ENCODE measurements at places on chromosomes 6 and 20.
A peak's percentile ranks its signal among the peaks of the same experiment; 100 is the strongest.

DNA sequence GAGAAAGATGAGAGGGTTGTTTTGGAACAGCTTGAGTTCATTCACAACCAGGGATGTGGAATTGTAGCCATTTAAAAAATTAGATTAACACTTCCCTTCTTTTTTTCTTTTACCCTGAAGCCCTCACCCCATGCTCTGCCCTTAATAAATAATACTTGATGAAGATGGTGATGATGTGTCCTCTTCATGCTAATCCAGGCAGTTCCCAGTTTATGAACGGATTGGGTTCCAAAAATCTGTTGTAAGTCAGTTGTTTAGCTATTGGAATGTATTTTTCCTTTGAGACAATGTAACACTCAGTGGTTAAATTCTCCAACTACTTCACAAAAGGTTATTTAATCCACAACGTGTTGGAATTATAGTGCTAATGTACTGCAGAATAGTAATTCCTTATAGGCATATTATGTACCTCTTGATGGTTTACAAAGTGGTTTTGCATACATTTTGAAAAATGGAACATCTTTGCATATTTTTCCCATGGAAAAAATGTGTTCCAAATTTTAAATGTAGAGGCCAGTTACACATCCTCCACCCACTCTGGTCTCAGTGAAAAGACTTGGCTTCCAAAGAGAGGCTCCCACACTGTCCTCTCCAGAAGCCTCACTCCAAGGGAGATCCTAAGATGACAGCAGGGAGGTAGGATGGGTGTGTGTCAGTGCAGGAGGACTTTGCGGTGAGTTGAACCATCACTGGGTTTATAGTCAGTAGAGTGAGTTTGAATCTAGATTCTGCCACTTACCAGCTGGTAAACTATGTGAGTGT lies 45.8 kb upstream of the CEP162 start:
- H3K36me3 ChIP-seq = no peaks in the 10 kb centered on the region
- peaks cover 7% of the 10 kb centered on the region for H3K27me3 ChIP-seq
- no peak overlapping the region for H3K4me3 ChIP-seq
- no peak for DNase-seq

- H3K4me1 ChIP-seq = no peaks in the 10 kb centered on the region
- no peak overlapping the region for H3K4me3 ChIP-seq
- peaks cover 3% of the 10 kb centered on the region for H3K27me3 ChIP-seq
- no peaks in the 10 kb centered on the region for H3K36me3 ChIP-seq
Observed at GRCh38 chr20:24431279-24432045, 38.0 kb upstream of the SYNDIG1 start.

DNA sequence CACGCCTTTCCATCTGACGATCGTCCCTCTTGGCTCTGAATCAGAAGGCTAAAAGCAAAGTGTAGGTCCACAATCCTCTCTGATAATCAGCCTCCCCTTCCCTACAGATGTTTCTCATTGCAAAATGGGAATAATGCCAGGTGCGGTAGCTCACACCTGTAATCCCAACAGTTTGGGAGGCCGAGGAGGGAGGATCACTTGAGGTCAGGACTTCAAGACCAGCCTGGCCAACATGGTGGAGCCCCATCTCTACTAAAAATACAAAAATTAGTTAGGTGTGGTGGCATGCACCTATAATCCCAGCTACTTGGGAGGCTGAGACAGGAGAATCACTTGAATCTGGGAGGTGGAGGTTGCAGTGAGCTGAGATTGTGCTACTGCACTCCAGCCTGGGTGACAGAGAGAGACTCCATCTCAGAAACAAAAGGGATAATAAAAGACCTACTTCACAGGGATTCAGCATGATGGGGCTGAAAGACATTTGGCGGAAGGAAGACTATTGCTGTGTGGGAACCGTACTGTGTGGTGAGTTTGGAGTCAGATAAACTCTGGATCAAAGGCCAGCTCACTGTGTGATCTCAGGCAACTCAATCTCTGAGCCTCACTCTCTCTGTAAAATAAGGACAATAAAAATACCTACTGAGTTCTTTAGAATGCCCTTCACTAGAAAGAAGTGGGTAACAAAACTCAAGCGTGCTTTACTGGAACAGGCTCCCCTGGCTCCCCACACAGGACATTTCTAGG lies 15.9 kb upstream of the SLC9A8 start:
- no peak overlapping the region for H3K27ac ChIP-seq
- H3K27me3 ChIP-seq = peaks cover 33% of the 10 kb centered on the region
- peaks cover 20% of the 10 kb centered on the region for H3K4me1 ChIP-seq
- DNase-seq = no peak
- no peak overlapping the region for H3K4me3 ChIP-seq
- no peaks in the 10 kb centered on the region for H3K36me3 ChIP-seq

DNA sequence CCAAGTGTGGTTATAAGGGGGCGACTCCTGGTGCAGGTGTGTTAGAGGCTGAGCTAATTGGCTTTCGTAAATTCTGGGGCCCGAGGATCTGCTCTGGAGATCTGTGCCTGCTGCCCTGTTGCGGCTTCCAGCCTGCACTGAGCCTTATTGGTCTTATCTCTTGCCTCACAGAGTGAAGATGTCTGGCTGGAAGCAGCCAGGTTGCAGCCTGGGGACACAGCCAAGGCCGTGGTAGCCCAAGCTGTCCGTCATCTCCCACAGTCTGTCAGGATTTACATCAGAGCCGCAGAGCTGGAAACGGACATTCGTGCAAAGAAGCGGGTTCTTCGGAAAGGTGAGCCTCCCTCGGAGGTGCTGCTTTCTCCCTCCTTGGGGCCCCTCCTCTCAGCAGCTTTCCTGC lies 20.0 kb downstream of the PRPF6 start:
- no peaks in the 10 kb centered on the region for H3K4me1 ChIP-seq
- no peak for DNase-seq
- H3K4me3 ChIP-seq = no peak overlapping the region
- no peaks in the 10 kb centered on the region for H3K27me3 ChIP-seq

- DNase-seq = no peak
- H3K4me3 ChIP-seq = no peak overlapping the region
- no peak overlapping the region for H3K27ac ChIP-seq
- H3K27me3 ChIP-seq = no peaks in the 10 kb centered on the region
- peaks cover 21% of the 10 kb centered on the region for H3K36me3 ChIP-seq
- peaks cover 19% of the 10 kb centered on the region for H3K4me1 ChIP-seq
Observed at GRCh38 chr20:58289143-58289542, 20.4 kb upstream of the RAB22A start.

GRCh38 chr6:45419571-45420082 lies 41.9 kb upstream of the SUPT3H start:
- H3K4me1 ChIP-seq = peaks cover 47% of the 10 kb centered on the region
- peak; percentile 73 for DNase-seq
- H3K27me3 ChIP-seq = peaks cover 3% of the 10 kb centered on the region
- H3K27ac ChIP-seq = peak overlapping the region; percentile 88

DNA sequence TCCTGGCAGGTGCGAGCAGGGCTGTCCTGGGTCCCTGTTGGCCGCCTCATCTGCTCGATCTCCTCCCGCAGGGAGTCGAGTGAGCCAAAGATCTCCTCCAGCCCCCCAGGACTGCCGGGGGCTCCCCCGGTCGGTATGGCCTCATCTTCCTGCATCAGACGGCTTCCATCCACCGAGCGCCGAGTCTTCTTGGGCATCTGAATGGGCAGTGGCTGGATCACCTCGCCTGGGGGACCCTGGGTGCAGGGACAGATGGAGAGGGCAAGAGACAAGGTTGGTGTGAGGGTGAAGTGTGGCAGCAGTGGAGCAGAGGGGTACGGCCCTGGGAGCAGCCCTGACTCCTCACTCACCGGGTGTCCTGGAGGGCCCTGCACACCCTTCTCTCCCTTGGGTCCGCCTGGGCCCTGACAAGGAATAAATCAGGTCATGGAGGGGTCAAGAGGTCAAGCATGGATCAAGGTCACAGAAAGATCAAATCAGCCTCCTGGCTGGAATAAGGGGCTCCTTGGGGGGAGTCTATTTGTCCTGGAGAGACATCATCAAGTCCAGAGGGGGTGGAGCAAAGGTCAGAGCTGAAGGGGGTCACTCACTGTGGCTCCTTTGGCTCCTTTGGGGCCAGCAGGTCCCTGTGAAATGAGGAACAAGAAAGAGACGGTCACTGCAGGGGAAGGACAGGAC lies 26.5 kb downstream of the COL11A2 start:
- H3K27ac ChIP-seq = no peak overlapping the region
- H3K27me3 ChIP-seq = no peaks in the 10 kb centered on the region
- no peak for DNase-seq
- no peak overlapping the region for H3K4me3 ChIP-seq

DNA sequence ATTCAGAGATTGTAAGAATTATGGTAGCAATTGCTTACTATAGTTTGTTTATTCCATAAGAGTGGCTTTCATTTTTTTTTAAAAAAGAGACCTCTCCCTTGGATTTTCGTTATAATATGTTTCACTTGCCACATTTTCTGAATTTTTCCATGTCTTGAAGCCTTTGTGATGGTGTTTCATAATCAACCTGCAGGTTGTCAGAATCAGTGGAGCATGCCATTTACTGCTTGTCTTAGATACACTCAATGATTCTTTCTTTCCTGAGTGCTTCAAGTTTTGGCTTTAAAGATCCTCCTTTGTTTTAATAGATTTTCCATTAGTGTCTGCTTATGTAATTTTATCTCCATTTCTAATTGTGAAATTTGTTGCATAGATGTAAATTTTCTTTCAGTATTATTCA lies 31.2 kb downstream of the KCNQ5 start:
- H3K4me1 ChIP-seq = peaks cover 41% of the 10 kb centered on the region
- no peak overlapping the region for H3K4me3 ChIP-seq
- DNase-seq = no peak
- H3K27me3 ChIP-seq = no peaks in the 10 kb centered on the region
- H3K27ac ChIP-seq = no peak overlapping the region

- H3K27me3 ChIP-seq = no peaks in the 10 kb centered on the region
- no peak overlapping the region for H3K4me3 ChIP-seq
- H3K36me3 ChIP-seq = peaks cover 10% of the 10 kb centered on the region
- H3K4me1 ChIP-seq = peaks cover 51% of the 10 kb centered on the region
- H3K27ac ChIP-seq = no peak overlapping the region
- no peak for DNase-seq
Observed at GRCh38 chr6:42372699-42373098, 79.0 kb downstream of the TRERF1 start.

- H3K36me3 ChIP-seq = no peaks in the 10 kb centered on the region
- DNase-seq = no peak
- H3K27ac ChIP-seq = no peak within 1 kb of the TSS
- peaks cover 10% of the 10 kb centered on the region for H3K4me1 ChIP-seq
Observed at GRCh38 chr6:30113003-30113759, at the start of gene TRIM31. TRIM31 (minus strand) TSS chr6:30113090; CDS start chr6:30112805, 285 bp downstream.

- H3K4me3 ChIP-seq = no peak overlapping the region
- H3K27ac ChIP-seq = no peak overlapping the region
- H3K36me3 ChIP-seq = no peaks in the 10 kb centered on the region
Observed at GRCh38 chr6:41599015-41599851, 39.0 kb upstream of the MDFI start.

GRCh38 chr6:118558464-118559217 lies 10.5 kb downstream of the PLN start:
- H3K4me1 ChIP-seq = peaks cover 33% of the 10 kb centered on the region
- H3K27ac ChIP-seq = peak overlapping the region; percentile 85

GRCh38 chr6:141158740-141159139 lies 974.0 kb upstream of the GJE1 start:
- H3K4me3 ChIP-seq = no peak overlapping the region
- DNase-seq = no peak
- no peak overlapping the region for H3K27ac ChIP-seq

DNA sequence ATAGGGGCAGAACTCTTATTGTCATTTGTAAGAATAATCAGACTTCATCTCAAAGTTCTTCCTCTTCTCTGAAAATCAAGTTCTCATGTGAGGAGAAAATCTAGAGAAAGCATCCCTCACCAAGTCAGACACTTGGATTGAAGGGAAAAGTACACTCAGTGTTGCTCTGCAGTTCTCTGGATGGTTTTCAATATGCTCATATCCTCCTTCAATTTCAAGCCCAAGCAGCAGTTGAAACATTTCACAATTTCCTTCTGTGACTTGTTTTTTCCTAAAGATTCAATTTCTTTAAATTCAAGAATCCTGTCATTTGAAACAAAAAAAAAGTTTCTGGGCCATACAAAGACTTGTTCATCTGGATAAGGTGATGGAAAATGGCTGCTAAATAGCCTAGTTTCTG lies 140.2 kb upstream of the AHI1 start:
- peaks cover 26% of the 10 kb centered on the region for H3K27me3 ChIP-seq
- H3K36me3 ChIP-seq = peaks cover 12% of the 10 kb centered on the region
- peak overlapping the region; percentile 14 for H3K27ac ChIP-seq
- H3K4me1 ChIP-seq = peaks cover 19% of the 10 kb centered on the region

DNA sequence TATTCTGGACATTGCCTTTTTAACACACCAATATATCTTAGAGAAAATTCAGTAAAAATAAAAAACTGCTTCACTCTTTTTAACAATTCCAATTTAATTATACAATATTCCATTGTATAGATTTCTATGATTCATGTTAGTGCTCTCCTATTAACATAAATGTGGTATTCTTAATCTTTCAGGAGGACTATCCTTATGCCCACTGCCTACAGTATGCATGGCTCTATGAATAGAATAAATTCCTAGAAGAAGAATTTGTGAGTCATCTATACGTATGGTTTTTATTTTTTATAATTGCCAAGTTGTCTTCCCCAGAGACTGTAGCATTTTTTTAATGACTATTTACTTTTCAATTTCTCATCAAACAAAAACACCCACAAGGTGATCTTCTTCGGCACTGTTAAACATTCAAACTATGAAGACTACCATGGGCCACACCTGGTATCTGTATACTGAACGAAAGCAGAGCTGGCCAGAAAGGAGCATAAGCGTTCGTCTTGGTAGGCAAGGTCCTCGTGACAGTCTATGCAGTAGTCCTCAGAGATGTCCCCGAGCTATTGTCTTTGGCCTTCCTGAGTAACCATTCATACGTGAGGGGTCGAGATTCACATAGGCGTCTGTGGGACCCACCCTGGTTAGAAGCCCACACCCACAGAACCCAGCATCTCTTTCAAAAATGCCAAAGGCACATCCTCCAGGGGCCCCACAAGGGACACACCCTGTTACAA lies 74.6 kb downstream of the KIF16B start:
- peaks cover 10% of the 10 kb centered on the region for H3K36me3 ChIP-seq
- no peak overlapping the region for H3K4me3 ChIP-seq
- H3K27me3 ChIP-seq = no peaks in the 10 kb centered on the region
- H3K4me1 ChIP-seq = no peaks in the 10 kb centered on the region
- DNase-seq = no peak
- no peak overlapping the region for H3K27ac ChIP-seq

GRCh38 chr6:42898891-42899361 lies 16.9 kb upstream of the PTCRA start:
- peak; percentile 59 for DNase-seq
- H3K4me1 ChIP-seq = peaks cover 14% of the 10 kb centered on the region
- no peak overlapping the region for H3K4me3 ChIP-seq
- H3K27ac ChIP-seq = no peak overlapping the region

GRCh38 chr20:21265261-21266190 lies 37.6 kb upstream of the XRN2 start:
- no peak for DNase-seq
- no peak overlapping the region for H3K4me3 ChIP-seq
- H3K4me1 ChIP-seq = no peaks in the 10 kb centered on the region
- H3K27me3 ChIP-seq = no peaks in the 10 kb centered on the region

- no peaks in the 10 kb centered on the region for H3K36me3 ChIP-seq
- no peak overlapping the region for H3K27ac ChIP-seq
- no peak overlapping the region for H3K4me3 ChIP-seq
- H3K4me1 ChIP-seq = peaks cover 1% of the 10 kb centered on the region
- DNase-seq = no peak
Observed at GRCh38 chr20:15992564-15992963, 580.7 kb downstream of the KIF16B start.

- peak overlapping the region; percentile 52 for H3K4me3 ChIP-seq
- peaks cover 2% of the 10 kb centered on the region for H3K4me1 ChIP-seq
- H3K27me3 ChIP-seq = peaks cover 58% of the 10 kb centered on the region
- no peak overlapping the region for H3K27ac ChIP-seq
- DNase-seq = no peak
Observed at GRCh38 chr20:19757487-19758132, 448 bp upstream of the RIN2 start.

- peaks cover 4% of the 10 kb centered on the region for H3K36me3 ChIP-seq
- H3K4me3 ChIP-seq = no peak overlapping the region
- no peak for DNase-seq
Observed at GRCh38 chr20:51378171-51378928, 164.2 kb downstream of the NFATC2 start.

Data from activated naive CD8-positive, alpha-beta T cell treated with anti-CD3 and anti-CD28 coated beads for 36 hours (primary cell).